ENCODE measurements at places on chromosomes 7 and 10.

DNA sequence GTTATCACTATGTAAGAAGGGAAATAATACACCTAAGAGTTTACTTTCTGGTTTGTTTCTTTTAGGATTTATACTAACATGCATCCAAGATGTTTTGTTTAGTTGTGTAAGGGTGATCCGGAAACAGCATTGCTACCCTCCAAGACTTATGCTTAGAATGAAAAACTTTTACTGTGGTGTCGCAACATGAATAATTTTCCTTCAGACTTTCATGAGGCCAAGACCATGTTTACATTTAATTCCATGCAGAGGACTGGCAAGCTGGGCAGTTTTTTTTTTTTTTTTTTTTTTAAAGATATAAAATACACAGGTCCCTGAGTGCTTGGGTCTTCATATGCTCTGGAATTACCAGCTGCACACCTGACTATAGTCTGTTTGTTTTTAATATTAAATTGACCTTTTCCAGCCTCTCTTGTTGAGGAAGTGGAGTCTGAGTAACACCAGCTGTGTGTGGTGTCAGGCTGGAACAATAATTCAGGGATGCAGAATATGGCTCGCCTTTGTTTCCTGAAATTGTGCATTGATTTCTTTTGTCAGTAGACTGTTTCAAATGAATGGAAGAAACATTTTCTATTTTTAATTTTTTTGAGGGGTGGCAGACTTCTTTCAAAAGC is 81.7 kb downstream of the ST7 start:
- DNase-seq, result peak; percentile 69

DNA sequence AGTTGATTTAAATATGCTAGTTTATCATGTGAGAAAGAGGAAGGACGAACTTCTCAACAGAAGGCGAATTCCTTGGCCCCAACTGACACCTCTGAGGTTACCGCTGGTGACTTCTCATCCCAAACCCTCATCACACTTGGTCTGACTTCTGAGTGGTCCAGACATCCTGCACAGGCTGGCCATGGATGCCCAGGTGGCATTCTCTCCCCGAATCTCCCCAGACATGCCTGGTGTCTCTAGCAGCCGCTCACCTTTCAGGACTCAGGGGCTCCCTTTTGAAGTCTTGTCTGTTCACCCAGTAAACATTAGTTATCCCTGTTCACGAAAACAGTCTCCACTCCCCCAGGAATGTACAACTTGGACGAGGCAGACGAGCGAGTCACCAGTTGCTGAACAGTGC is 157.7 kb downstream of the ADARB2 start:
- DNase-seq, result no peak

GRCh38 chr7:143960813-143961610 is 6.4 kb downstream of the OR2F1 start:
- peak; percentile 55 for DNase-seq

- DNase-seq, result no peak
These were observed 95.2 kb upstream of the ODAD2 start for GRCh38 chr10:28094121-28094520.

DNA sequence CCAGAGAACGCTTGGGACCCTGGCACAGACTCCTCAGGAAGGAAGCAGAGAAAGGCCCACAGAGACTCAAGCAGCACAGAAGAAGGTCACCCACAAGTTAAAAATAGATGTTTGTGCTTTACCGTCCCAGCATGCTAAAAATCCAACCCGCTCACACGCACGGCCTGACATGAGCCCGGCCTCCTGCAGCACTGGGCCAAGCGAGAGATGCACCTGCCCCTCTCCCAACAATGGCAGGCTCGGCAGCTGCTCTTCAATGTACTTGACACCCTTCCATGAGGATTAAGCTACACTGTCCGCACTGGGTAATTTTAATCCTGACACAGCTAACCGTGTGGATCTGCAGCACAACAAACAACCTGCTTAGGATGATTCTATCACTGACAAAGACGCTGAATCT is 9.3 kb downstream of the DIP2C start:
- DNase-seq, result no peak

GRCh38 chr7:148871030-148871429 is 13.1 kb downstream of the EZH2 start:
- DNase-seq, result no peak

- no peak for DNase-seq
These were observed 28.9 kb upstream of the INHBA start for GRCh38 chr7:41731493-41732435.

DNA sequence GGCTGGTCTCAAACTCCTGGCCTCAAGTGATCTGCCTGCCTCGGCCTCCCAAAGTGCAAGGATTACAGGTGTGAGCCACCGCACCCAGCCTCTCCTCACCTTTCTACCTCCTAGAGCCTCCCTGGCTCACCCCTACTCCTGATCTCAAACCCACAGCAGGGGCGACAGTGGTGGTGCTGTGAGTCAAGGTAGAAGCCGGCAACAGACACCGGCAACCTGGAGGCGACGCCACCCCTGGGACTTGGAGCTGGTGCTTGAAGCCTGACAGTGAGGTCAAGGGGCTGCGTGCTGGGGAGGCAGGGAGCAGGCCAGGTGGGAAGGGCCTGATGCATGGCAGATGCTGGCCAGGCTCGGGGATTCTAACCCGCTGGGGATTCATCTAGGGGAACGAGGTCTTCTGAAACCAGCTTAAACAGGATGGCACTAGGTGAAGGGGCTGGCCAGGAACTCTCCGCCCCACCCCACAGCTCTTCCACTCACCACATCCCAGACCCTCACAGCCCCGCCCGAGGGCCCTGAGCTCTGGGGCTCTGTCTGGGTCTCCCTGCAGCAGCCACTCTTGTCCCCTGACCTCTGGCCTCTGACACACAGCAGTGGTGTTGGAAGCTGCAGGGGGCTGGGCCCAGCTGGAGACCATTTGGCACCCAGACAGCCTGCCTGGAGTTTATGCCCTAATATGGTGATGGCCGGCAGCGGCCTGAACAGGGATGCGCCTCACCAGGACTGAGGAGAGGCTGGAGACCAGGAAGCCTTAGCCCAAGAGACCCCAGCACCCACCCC is 16.4 kb downstream of the KCNH2 start:
- no peak for DNase-seq

GRCh38 chr10:70758757-70759514 is 26.2 kb downstream of the TBATA start:
- DNase-seq, result peak; percentile 57

DNA sequence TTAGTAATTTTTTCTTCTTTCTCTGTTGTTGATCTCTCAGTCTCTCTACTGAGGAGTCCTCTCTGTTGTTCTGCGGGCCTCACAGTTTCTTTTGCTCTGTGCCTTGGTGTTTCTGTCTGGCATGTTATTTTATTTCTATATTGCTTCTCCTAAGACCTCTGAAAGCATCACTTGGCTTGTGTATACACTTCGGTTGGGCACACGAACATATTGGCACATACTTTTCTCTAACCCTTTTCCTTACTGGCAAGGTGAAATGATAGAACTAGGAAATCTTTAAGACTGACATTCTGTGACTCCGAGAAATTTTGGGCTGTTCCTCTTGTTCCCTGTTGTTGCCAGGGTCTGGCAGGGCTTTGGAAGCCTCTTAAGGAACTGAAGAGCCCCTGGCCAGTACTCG is 148.9 kb downstream of the CELF2 start:
- DNase-seq, result no peak

GRCh38 chr7:140049339-140050024 is 13.3 kb downstream of the PARP12 start:
- DNase-seq, result no peak

DNA sequence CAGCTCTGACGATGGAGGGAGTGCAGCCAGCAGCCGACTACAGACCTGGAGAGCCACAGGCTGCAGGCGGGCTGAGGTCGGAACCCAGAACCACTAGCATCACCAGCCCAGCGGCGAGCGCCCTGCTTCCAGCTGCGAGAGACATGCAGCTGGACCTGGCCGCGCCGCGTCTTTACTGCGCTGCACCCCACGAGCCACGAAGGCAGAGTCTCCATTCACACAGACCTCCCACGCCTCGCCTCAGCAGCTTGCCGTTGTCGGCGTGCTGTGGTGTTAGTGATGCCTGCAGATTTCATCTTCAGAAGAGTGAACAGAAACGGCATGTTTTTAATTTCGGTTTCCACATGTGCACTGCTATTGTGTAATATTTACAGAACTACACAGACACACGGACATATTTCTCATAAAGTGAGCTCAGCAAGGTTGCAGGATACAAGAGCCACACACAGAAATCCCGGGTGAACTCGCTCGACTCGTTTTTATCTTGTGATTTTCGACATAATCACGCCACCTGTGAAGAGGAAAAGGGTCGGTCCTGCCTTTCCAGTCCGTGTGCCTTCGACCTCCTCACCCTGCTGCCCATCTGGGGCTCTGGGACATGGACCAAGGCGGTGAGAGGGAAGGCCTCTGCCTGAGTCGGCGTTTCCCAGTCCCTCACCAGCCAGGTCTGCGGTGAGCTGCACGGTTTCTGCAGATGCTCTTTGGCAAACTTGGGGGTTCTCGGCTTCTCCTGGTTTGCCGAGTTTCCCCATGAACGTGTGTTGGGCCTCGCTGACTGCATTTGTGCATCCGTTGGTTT is 252.2 kb downstream of the ELFN1 start:
- DNase-seq, result no peak

- no peak for DNase-seq
These were observed 65.9 kb downstream of the AMPH start for GRCh38 chr7:38565289-38565688.

- peak; percentile 12 for DNase-seq
These were observed 12.8 kb upstream of the GPR85 start for GRCh38 chr7:113099284-113099919.

DNA sequence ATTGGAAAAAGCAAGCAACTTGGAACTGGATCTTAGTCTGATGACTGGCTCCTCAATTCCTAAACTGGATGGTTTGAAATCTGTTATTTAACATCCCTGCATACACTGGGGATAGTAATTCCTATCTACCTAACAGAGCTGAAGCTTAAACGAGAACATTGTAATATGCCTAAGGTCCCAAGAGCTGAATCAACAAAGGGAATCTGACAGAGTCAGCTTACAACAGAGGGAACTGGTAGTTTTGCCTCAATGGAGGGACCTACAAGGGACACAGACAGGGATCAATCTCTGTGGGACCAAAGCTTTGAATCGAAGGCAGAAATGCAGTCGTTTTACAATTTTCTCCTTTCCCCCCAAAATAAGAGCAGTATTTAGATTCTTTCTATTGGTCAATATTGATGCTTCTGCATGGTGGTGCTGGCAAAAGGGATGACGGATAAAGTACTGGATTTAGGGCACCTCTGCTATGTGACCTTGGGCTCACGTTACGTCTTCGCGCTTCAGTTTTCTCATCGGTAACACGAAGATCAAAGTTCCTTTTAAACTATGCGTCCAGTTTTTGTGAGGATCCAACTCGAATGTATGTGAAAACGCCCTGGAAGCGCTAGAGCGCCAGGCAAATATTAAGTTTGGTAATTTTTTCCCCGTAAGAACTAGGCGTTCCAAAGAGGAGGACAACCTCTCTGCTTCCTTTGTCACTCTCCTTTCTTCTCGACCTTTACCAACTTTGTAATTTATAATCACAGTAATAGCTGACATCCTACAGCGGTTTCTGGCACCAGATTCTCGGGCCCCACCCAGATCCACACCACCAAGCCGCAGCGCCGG is 1.1 kb downstream of the ACTR1A start:
- DNase-seq, result no peak

DNA sequence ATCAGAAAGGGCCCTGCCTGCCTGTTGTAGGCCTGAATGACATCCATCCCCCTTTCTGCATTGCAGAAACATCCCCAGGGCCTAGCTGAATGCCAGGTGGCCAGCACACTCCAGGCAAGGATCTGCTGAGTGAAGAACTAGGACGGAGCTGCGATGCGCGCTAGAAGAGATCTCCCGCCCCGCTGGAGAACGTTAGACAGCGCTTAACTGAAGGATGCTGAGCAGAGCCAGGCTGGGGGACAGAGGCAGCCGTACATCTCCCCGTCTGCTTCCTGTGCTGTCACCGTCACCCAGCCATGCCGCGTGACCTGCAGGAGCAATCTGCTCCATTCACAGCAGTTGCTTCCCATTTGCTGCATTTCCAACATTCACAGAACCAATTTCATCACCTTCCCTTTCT is 73.3 kb downstream of the FAM53B start:
- no peak for DNase-seq

- peak; percentile 30 for DNase-seq
These were observed 16.4 kb upstream of the GSDME start for GRCh38 chr7:24773646-24774045.

- no peak for DNase-seq
These were observed 868.9 kb upstream of the AUTS2 start for GRCh38 chr7:68729371-68729770.

DNA sequence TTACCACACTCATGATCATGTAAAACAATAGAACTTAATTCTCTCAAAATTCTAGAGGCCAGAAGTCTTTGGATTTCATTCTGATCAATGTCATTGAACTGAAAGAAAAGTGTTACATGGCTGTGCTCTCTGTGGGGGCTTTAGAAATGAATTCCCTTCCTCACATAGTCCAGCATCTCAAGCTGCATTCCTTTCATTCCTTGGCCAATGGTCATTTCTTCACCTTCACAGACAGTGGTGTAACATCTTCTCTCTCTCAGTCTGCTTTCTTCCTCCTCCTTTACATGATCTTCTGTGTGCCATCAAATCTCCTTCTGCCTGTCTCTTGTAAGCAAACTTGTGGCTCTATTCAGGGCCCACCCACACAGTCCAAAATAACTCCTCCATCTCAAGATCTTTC is 735.3 kb downstream of the SUGCT start:
- DNase-seq, result peak; percentile 11

GRCh38 chr10:33950206-33950605 is 615.7 kb upstream of the NRP1 start:
- DNase-seq, result no peak

GRCh38 chr10:106980495-106981451 is 183.7 kb downstream of the SORCS1 start:
- no peak for DNase-seq

- DNase-seq, result no peak
These were observed 12.2 kb downstream of the TES start for GRCh38 chr7:116222501-116222900.

DNA sequence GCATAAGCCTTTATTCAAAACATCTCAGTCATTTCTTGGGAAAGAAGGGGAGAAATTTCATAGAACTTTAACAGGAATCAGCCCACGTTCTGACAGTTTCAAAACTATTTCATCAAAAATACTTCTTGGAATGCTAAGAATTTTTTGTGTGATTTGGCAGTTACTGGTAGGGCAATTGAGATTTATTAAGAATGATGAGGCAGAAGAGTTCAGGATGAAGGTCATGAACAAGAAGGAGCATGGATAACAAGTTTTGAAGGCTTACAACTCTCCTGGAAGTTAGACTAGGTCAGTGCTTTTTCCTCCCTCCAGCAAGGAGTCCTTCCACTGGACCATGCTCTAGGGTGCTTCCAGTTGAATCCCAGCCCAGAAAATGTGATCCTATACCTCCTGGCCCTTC is 569.9 kb downstream of the ANKRD7 start:
- DNase-seq, result no peak

GRCh38 chr10:19561181-19561580 is 255.1 kb upstream of the PLXDC2 start:
- no peak for DNase-seq

GRCh38 chr10:89392974-89393373 is 551 bp downstream of the IFIT1 start:
- peak; percentile 100 for DNase-seq

DNA sequence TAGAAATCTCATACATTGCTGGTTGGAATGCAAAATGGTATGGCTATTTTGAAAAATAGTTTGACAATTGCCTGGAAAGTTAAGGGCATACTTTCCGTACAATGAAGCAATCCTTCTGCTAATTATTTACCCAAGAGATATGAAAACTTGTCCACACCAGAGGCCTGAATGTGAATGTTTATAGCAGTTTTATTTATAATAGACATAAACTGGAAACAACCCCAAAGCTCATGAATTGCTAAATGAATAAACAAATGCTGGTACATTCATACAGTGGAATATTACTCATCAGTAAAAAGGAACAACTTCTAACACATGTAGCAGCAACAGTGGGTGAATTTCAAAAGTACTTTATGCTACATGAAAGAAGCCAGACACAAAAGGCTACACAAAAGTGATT is 42.7 kb downstream of the MMRN2 start:
- peak; percentile 9 for DNase-seq
